ENCODE measurements at places on chromosomes 2 and 18.

GRCh38 chr2:97737421-97738178 lies 24.2 kb downstream of the ZAP70 start:
- no peak for DNase-seq

DNA sequence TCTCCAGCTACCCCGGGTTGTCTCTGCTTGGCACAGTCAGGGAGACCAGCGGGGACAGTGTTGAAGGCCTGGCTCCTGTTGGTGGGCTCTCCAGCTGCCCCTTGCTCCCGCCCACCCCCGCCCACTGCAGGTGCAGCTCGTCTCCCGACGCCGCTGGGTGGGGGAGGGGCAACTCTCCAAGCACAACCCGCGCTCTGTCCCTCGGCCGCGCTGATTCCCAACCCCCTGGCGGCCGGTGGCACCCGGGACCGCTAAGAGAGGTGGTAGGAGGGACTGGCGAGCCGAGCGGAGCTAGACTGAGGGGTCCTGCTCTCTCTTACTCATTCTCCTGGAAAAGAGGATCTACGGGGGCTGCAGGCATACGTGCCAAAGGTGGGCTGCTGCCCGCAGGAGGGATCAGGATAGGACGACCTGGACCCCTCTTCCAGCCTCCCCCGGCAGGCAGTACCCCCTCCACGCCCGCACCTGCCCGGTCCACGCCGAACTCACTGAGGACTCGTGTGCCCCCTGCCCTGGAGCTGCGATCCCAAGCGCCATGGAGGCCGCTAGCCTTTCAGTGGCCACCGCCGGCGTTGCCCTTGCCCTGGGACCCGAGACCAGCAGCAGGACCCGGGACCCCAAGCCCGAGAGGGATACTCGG lies 44.5 kb downstream of the DDX18 start:
- DNase-seq, result no peak

- no peak for DNase-seq
These were observed 51.7 kb downstream of the PELI1 start for GRCh38 chr2:64092502-64092901.

DNA sequence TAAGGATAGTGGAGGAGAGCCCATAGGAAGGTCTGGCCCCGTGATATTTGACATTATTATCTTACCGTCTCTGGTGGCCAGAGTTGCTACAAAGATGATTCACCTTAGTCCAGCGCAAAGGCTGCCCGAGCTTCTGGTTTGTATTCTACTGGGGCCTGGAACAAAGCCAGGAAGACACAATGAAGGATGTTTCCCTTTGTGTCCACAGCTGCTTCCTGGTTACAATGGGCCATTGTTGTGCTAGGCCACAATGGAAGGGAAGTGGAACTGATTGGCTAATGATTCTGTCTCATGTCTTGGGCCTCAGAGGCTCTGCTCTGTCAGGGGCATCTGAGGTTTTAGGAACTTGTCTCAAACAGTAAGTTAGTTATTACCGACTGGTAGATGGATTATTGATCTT lies 132.2 kb downstream of the TDRD15 start:
- no peak for DNase-seq

GRCh38 chr2:70965506-70965905 lies 12.9 kb upstream of the ANKRD53 start:
- no peak for DNase-seq

- no peak for DNase-seq
These were observed 288.3 kb upstream of the NETO1 start for GRCh38 chr18:73156117-73156516.

DNA sequence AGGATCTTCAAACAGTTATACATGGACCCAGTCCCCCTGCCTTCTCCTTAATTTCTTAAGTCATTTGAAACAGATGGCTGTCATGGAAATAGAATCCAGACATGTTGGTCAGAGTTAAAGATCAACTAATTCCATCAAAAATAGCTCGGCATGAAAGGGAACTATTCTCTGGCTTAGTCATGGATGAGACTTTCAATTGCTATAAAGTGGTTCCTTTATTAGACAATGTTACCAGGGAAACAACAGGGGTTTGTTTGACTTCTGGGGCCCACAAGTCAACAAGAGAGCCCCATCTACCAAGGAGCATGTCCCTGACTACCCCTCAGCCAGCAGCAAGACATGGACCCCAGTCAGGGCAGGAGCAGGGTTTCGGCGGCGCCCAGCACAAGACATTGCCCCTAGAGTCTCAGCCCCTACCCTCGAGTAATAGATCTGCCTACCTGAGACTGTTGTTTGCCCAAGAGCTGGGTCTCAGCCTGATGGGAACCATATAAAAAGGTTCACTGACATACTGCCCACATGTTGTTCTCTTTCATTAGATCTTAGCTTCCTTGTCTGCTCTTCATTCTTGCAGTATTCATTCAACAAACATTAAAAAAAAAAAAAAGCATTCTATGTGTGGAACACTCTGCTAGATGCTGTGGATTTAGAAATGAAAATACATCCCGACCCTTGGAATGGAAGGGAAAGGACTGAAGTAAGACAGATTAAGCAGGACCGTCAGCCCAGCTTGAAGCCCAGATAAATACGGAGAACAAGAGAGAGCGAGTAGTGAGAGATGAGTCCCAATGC lies 4.6 kb downstream of the TTR start:
- no peak for DNase-seq

DNA sequence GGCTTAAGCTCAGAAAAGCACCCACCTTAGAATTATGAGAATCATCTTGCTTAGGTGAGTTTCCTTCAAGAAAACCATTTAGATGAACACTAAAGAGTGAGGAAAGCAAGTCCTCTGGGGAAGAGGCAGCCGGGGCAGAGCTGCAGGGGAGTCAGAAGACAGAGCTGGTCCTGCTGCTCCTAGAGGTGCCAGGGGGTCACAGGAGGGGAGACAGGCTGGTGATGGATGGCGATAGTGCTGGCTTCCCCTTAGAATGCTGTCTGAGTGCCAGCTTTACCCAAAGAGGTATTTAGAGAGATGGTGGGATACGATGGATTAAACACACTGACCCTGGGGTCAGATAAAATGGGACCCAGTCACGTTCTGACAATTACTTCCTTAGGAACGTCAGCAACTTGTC lies 269.4 kb downstream of the TDRD15 start:
- DNase-seq, result no peak

DNA sequence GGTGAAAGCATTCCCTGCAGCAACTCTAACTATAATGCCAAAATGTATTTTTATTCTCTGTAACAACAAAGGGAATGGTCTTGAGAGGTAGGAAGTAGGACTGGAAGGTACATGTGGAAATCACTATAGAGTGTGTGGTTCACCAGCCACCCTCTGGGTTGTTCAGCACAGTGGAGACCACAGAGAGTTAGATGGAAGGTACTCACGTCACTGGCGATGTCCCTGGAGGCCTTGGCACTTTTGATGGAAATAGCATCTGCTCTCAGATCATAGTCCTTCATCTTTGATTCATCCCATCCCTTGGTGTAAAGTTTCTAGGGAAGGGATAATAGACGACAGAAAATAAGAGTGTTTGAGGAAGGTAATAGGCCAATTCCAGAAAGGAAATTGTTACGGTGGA lies 124.0 kb downstream of the NEB start:
- no peak for DNase-seq

DNA sequence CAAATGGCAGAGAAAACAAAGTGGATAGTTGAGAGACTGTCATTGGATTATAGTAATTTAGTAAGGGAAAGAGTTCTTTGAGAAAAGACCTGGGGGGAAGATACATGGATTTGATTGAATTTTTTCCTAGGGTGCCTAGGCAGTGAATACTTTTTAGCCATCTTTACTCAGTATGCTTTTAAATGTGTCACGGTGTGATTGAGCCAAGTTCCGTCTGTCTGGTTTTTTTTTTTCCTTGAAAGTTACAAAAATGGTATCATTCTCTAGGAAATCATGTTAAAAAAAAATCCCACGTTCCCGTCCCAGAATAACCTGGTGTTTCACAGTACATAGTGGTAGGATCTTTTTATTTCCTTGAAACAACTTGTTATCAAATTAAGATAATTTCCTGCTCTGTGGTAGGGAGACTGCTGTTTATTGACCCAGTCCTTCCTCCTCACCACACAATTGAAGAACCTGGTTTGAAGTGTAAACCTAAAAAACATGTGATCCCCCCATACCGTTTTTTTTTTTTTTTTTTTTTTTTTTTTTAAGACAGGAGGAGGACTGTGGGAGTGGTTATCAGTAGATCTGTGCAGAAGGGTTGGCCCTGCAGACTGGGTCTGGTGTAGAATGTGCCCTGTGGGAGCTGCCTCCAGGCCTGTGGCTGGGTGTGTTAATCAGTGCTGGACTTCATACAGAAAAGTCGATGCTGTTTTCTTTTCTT lies 55.1 kb downstream of the DGKD start:
- no peak for DNase-seq

DNA sequence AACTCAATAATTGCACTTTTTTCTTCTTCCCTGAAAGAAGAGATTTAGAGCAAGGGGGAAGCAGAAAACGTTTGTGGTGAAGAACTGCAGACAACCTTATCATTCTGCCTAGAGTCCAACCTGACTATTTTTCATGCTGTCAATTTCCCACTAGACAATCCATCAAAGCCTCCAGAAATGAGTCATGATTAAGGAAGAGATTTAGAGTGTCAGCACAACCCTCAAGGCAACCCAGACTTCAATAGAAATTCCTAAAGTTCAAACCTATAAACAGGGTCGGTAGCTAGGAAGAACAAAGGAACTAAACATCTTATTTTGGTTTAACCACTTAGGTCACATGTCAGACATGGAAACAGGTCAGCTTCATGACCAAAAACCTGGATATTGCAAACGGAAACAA lies 86.9 kb downstream of the SLC25A12 start:
- no peak for DNase-seq

DNA sequence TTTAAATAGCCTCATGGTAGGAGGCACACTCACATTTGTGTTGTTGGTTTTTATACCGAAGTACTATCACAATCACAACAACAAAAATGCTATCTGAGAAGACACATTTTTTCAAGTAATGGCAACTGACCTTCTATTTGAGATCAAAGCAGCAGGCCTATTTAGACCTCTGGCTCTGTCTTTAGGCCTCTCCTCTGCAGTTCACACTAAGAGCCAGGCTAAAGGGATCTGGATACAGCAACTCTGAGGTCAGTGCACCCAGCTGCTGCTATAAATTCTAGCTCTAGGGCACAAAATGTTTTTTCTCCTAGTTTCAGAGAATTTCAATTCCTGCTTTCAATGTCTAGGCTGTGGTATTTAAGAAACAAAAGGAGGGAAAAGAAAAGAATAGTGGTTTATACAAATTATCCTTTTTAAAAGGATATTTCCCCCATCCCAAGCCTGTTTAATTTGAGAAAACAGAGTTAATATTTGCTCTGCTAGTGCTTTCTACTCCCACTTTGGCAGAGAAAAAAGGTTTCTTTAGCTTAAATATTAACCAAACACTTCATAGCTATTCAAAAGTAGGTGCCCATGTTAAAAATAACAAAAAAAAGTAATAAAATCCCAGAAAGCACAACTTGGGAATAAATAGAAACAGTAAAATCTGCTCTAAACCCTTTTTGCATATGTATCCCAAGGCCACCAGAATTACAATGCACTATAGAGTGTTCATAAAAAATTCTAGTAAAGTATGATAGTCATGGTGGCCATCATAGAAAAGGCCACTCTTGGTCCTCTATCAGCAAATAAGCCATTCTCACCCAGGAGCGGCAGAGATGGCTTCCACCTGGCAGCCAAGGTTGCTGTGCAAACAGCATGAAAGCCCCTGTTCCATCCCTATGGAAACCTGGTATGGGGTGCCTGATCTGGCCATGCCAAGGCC lies 293.6 kb upstream of the SESTD1 start:
- no peak for DNase-seq

Measured in activated gamma-delta T cell treated with anti-CD3 and anti-CD28 coated beads, Interleukin-2, amount 50 U/mL, for 16 hours (primary cell).